ENCODE measurements at places on chromosomes 11 and 22.
A peak's percentile ranks its signal among the peaks of the same experiment; 100 is the strongest.

GRCh38 chr11:71193431-71193830 lies 58.9 kb downstream of the SHANK2 start:
- no peak for DNase-seq

- no peak for DNase-seq
Measured at GRCh38 chr11:97461044-97461880, 1071.4 kb downstream of the JRKL start.

DNA sequence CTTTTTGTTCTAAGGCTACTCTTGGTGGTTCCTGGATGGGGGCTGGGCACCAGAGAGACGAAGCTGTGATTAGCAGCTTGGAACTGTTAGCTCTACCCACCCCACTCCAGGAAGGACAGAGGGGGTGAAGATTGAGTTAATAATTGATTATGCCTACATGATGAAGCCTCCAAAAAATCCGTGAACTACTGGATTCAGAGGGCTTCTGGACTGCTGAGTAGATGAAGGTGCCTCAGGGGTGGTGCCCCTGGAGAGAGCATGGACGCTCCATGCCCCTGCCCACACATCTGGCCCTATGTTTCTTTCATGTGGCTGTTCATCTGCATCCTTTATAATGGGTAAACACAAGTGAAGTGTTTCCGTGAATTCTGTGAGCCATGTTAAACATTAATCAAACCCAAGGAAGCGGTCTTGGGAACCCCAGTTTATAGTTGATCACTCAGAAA lies 47.3 kb upstream of the CYP2D6 start:
- DNase-seq, result no peak

- DNase-seq, result peak; percentile 80
Measured at GRCh38 chr11:120326845-120327281, 1.8 kb downstream of the TLCD5 start.

DNA sequence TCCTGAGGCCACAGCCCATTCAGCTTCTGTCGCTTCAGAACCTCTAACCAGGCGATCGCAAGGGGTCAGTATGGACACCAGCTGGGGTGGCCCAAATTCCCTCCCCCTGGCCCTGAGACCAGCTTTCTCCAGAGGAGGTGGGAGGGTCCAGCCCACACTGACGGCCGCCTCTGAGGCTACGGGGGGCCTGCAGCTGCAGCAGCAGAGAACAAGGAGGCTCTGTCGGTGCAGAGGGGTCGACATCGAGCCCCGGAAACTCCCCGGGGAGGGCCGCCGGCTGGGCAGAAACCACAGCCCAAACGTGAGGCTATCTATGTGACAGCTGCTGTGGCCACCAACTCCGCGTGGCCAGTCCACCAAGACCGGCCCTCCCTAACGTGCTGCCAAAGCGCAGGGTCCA lies 40.8 kb downstream of the ELFN2 start:
- DNase-seq, result no peak

- peak; percentile 16 for DNase-seq
Measured at GRCh38 chr11:102762361-102762767, 18.1 kb downstream of the MMP10 start.

- DNase-seq, result no peak
Measured at GRCh38 chr11:41309111-41309522, 150.3 kb downstream of the LRRC4C start.

DNA sequence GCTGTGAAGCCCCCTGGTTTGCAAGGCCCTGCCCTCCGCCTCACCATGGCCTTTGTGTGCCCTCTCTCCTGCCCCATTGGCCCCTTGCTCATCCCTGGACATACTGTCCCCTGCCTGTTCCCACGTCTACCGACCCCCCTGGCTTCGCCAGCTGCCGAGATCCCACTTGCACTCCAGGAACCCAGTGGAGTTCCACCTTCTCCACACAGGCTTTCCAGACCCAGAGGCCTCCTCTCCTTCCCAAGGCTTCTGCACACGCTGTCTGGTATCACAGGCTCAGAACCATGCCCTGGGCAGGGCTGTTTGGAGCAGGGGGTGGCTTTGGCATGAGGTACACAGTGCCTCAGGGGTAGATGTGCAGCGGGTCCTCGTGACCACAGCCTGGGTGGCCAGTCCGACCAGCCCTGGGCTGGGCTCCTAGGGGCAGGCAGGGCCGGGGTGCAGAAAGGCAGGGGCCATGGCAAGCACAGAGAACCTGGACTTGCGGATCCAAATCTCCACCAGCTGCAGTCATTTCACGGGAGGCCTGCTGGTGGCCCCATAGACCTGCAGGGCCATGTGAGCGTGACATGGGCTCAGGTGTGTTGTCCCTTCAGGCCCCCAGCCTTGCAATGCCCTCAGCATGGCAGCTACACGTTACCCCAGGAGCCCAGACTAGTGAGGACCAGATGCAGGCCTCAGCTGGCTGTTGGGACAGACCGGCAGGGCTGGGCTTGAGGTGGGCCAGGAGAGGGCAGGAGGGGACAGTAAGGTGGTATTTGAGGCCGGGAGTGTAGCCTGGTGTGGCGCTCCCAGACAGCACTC lies 9.5 kb downstream of the GRK2 start:
- no peak for DNase-seq

- no peak for DNase-seq
Measured at GRCh38 chr11:61111786-61112517, 9.7 kb downstream of the CD5 start.

DNA sequence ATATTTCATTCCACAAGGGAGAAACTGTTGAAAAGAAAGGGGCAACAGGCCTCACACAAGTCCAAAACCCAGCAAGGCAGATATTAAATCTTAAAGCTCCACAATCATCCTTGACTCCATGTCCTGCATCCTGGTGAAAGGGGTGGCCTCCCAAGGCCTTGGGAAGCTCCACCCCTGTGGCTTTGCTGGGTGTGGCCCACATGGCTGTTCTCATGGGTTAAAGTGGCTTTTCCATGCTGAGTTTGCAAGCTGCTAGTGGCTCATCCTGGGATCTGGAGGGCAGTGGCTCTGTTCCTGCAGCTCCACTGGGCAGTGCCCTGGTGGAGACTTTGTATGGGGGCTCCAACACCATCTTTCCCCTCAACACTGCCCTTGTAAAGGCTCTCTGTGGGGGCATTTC lies 106.4 kb downstream of the CTNND1 start:
- no peak for DNase-seq

GRCh38 chr11:46445192-46445919 lies 53.8 kb upstream of the CHRM4 start:
- no peak for DNase-seq

GRCh38 chr11:88508418-88508758 lies 170.9 kb upstream of the CTSC start:
- no peak for DNase-seq

DNA sequence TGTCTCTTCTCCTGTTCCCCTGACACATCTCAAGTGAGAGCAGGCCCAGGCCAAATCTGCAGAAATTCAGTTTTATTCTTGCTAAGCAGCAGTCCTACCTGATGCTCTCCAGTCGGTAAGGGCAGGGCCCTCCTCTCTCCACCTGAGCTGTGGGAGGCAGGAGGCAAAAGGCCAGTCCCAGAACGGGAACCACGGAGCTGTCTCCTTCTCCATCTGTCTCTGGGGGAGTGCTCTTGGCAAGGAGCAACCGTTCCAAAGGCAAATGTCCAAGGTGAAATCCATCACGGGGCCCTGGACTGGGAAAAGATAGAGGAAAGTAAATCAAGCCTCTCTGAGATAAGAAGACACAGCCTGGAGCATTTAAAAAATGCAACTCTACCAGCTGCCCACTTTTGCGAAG lies 65.2 kb upstream of the CDON start:
- DNase-seq, result no peak

DNA sequence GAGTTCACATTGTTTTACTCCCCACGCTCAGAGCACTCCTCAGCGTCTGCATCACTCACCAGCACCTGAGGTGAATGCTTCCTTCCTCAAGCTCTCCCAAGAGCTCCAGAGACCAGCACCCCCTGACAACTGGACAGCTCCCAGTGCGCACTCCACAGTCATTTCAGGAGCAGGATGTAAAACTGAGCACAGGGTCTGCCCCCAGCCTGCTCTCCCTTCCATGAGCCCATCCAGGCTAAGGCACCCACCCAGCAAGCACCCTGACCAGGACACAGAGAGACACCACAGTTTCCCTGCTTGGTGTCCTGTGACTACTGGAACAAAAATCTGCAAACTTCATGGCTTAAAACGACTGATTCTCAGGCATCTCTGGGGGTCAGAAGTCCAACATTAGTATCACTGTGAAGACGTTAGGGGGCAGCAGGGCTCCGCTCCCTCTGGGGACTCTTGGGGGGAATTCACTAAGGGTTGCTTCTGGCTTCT lies 3.3 kb downstream of the SCGB1D2 start:
- no peak for DNase-seq

- DNase-seq, result no peak
Measured at GRCh38 chr11:7170431-7170830, 81.3 kb upstream of the SYT9 start.

DNA sequence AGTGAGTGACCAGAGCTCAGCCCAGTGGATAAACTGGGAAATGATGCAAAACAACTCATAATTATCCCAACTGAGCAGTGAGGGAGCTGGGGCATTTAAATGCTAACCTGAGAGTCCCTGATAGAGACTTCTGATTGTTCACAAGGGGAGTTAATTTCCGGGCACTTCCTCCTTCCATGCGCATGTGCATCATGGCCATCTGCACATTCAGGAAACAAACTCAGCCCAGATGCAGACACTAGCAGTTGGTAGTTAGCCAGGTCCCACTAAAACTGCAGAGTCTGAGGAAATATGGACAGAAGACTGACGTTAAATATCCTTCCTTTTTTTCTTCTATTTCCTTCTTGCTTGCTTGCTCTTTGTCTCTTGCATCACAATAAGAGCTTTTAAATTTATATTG lies 852.1 kb upstream of the LRRC4C start:
- DNase-seq, result no peak

GRCh38 chr11:86672007-86672621 lies at the start of gene ME3:
ME3 (minus strand) TSS chr11:86672616.
- no peak for DNase-seq

DNA sequence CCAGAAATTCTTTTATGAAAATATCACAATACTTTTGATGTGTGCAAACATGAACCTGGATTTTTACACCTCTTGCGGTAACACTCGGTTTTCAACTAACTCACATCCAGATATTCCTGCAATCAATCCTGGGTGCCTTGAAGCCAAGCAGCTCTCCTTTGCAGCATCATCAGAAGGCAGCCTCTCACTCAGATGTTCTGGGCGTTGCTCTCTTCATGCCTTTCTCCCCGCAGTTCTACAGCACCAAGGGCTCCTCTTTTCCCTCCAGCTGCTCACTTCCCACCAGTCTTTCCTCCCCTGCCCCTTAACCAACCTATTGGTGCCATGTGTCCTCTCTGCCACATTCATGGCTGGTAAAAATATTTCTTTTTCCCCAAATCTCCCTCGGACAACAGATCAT lies 2.9 kb downstream of the FAM181B start:
- DNase-seq, result no peak

GRCh38 chr11:2533587-2534133 lies 88.9 kb downstream of the KCNQ1 start:
- peak; percentile 75 for DNase-seq

DNA sequence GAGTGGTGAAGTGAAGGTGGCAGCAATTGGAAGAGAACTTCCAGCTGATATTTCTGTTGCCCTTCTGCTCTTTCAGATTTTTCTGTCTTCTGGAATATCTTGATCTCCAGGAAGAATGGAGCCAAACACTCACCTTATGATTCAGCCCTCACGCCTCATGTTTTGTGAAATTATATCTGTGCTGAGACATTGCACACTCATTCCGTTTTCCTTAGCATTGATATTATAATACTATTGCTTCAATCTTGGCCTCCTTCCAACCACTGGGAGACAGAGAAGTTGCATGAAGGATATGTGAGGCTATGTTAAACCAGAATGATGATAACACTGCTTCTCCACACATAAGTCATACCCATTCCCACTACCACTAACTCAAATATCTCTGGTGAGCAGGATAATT lies 177.9 kb downstream of the ETS1 start:
- DNase-seq, result no peak

GRCh38 chr11:43790444-43790794 lies 90.2 kb upstream of the ALKBH3 start:
- DNase-seq, result no peak

- no peak for DNase-seq
Measured at GRCh38 chr22:39936523-39937145, 23.6 kb upstream of the TMA7B start.

DNA sequence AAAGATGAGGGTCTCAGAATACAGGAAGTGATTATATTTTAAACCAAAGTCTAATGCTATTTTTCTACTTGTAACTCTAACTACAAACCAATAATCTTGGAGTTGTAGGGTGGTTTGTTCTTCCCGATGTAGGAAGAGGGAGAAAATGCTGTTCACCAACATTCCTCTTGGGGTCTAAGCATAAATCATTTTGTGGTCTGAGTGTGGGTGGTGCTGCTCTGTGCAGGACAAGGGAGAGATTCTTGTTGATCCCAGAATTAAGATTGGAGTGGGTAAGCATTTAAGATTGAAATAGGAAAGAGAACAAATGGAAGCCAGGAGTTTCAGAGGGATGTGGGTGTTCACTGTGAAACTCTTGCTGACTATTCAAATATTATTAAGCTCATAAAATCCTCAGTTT lies 38.6 kb upstream of the MMP13 start:
- peak; percentile 34 for DNase-seq

- no peak for DNase-seq
Measured at GRCh38 chr22:41856469-41856868, 23.6 kb downstream of the SREBF2 start.

- peak; percentile 46 for DNase-seq
Measured at GRCh38 chr22:45271667-45272201, 13.0 kb upstream of the UPK3A start.

GRCh38 chr11:19984048-19984742 lies 176.1 kb downstream of the DBX1 start:
- DNase-seq, result no peak

DNA sequence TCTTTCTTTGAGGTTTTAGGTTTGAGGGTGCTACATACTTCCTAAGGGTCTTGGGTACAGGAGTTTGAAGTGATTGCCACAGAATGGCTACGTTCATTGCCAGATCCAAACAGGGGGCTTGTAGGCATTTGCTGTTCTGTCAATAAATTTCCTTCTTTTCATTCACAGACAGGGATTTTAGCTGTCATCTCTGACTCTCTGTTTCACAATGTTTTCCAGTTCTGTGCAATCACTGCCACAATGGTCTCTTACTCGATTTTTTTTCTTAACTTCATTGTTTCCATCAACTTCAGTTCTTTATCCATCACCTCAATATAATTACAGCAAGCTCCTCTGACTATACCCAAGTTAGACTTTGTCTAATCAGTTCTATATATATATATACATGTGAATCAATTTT lies 6.2 kb upstream of the HBD start:
- DNase-seq, result no peak
